ENCODE measurements at places on chromosomes 5 and 9.

DNA sequence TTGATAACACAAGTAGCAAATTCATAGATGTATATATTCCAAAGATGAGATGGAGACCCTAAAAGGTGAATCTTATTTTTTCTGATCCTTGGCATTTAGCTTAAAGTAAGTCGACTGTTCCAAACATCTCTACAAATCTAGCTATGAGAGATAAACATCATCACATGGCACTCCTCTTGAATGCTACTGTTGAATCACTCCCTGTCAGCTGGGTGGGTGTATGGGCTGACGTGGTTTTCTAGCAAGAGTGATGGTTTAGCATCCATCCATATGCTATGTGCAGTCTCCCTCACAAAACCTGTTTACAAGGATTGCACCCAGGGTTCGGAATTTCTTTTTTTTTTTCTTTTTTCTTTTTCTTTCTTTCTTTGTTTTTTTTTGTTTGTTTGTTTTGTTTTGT is 13.8 kb downstream of the ACO1 start:
- DNase-seq = no peak

DNA sequence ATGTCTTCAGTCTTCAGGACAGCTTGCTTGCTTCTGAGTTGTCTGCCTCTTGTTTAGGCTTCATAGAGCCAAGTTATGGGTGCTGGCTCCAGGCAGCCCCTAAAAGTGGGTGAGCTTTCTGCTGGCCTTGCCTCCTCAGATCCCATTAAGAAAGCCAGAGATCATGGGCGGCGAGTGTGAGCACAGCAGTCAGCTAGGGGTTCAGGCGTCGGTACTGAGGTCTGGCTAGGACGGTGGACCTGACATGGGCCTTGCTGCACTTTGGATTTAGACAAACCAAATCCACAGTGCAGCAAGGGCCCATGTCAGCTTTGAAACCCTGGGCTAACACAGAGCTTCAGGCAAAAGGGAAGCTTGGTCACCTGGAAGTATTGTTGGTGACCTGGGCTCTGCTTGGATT is 17.6 kb downstream of the PSAT1 start:
- DNase-seq = no peak

- DNase-seq = no peak
Measured at GRCh38 chr5:114174837-114175236, 187.0 kb upstream of the KCNN2 start.

GRCh38 chr5:139985733-139986132 is 57.4 kb downstream of the NRG2 start:
- DNase-seq = no peak

- DNase-seq = no peak
Measured at GRCh38 chr5:142542906-142543305, 143.0 kb downstream of the FGF1 start.

Data from SHP77 treated with DMSO at 0.1 percent for 48 hours (cell line).